ENCODE measurements at places on chromosomes 2 and 18. TPM values are rescaled to one million over a fixed set of nuclear protein-coding genes. Genes with fewer than 3 reads are reported as not detected.

DNA sequence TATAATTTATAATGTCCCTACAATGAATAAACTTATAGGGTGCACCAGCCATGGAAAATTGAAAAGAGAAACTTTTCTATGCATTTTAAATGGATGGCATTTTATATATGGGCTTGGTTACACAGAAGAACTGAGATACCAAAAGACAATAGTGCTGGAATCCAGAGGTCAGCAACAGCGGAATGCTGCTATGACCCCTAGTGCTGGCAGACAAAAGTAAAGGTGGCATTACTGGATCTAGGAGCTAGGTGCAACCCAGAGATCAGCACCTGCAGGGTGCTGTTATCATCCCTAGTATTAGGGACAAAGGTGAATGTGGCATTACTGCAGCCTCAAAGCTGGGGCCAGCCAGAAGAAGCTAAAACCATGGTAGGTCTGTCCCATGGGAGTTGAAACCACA, 392.7 kb upstream of the ST6GAL2 start:
- no peak for DNase-seq

Gene GPR39
- total RNA-seq: 2.9 TPM

Gene PXDN
- total RNA-seq: 21.6 TPM

Gene LBX2
- total RNA-seq: not detected

Gene RNF152
- 106 TPM for total RNA-seq

DNA sequence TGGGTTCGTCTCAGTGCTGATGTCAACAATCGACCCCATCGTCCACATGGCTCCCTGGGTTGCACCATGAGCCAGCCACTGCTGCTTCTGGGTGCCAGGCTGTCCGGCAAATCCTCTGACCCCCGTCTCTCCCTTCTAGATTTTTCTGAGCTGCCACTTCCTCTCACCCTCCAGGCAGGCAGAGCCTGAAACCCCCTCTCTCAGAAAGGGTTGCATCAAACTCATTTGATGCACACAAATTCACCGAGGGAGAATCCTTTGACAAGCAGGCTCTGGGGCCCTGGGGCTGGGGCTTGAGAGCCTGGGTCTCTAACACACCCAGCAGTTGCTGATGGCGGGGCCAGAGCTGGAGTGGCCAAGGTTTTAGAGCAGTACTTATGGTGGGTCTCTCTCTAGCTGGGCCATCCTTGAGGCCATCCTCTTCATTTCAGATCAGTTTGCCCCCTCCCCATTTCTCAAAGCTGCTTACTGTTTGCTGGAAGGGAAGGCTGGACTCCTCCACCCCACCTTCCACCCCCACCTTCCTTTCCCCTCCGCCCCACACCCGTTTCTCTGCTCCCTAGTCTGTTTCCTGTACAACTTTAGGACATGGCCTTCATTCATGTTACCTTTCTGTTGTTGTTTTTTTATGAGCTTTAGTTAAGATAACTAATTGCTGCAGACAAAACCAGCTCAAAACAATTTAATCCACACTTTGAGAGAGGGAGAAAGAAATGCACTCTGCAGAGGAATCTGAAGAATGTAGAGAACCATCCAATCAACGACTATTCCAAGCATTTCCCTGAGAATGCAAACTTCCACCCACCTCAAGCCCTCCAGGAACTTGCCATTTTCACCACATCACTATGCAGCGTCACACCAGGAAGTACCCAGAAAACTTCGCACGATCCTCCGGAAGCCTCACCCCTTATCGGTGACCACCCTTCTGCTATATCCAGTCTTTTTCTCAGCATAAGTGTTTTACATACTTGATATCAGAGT, 69.5 kb downstream of the ARL4C start:
- no peak for DNase-seq

- DNase-seq: no peak
Observed at GRCh38 chr2:30321466-30321865, 90.1 kb downstream of the LBH start.

DNA sequence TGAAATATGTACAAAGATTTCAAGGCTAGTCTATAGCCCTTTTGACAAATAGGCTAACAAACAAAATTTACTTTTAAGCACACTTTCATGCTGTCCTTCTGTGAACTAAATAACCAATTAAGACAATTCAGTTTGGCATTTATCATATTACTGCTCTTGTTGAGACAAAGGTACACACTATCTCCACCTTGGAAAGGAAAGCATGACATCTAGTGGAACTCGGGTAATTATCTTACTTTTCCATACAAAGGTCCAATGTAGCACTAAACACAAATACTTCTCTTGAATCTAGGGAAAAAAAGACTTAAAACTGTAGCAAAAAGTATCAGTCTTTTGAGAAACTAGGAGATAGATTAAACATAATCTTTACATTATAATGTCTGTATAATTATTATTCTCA, 125.0 kb upstream of the CD226 start:
- DNase-seq: no peak

GRCh38 chr18:23689031-23689615, at the start of gene LAMA3:
TSS of gene LAMA3 (plus strand) at chr18:23689453. CDS start at chr18:23689684, 231 bp downstream.
- peak; percentile 63 for DNase-seq

All from frontal cortex (tissue), 4 donors.